ENCODE measurements at places on chromosomes 3 and 15. TPM values are rescaled to one million over a fixed set of nuclear protein-coding genes. Genes with fewer than 3 reads are reported as not detected.

Gene CCR9
- not detected for total RNA-seq

Gene BNC1
- 0.65 TPM for total RNA-seq

Gene CAPN7
- total RNA-seq = 25.6 TPM

Gene CLASP2
- 18.1 TPM for total RNA-seq

Gene FOXB1
- not detected for total RNA-seq

Gene TGM4
- 0.23 TPM for total RNA-seq

Gene PLSCR1
- total RNA-seq = 44.0 TPM

Gene CNTN3
- not detected for total RNA-seq

Gene NAALADL2
- 0.28 TPM for total RNA-seq

Gene ZNF662
- not detected for total RNA-seq

Gene PP2D1
- total RNA-seq = not detected

Gene LRRIQ4
- total RNA-seq = not detected

Gene ARL6
- total RNA-seq = 4.8 TPM

Gene CCDC50
- 26.2 TPM for total RNA-seq

Gene CADPS
- total RNA-seq = not detected

Gene ZCWPW2
- total RNA-seq = not detected

Gene TICRR
- 10.5 TPM for total RNA-seq

Gene KNG1
- not detected for total RNA-seq

Data from A549 treated with AZD2906 at 1 μM for 4 hours (cell line).